ENCODE measurements at places on chromosomes 16 and 17.

- no peak for DNase-seq
These were observed 151.8 kb downstream of the PITPNC1 start for GRCh38 chr17:67528751-67529436.

DNA sequence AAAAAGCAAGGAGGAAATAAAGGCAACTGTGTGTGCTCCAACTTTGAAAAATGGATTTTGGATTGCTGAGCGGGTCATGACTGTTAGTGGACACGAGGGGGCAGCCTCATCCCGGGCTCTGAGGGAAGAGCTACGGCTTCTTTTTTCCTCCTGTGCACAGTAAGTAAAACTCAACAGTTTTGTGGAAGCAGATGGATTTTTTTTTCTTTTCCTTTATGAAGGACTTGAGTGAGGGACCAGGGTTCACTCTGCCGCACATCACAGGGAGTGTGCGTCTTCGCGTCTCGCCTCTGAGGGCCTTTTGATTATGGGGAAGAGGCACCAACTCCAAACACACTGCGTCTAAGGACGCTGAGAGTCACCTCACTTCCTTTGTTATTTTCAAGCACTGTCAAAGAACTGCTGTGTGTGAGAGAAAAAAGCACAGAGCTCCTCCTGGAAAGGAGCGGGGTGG lies 80.3 kb upstream of the GOT2 start:
- DNase-seq: no peak

- DNase-seq: no peak
These were observed 54.4 kb downstream of the CYTH1 start for GRCh38 chr17:78727476-78728229.

DNA sequence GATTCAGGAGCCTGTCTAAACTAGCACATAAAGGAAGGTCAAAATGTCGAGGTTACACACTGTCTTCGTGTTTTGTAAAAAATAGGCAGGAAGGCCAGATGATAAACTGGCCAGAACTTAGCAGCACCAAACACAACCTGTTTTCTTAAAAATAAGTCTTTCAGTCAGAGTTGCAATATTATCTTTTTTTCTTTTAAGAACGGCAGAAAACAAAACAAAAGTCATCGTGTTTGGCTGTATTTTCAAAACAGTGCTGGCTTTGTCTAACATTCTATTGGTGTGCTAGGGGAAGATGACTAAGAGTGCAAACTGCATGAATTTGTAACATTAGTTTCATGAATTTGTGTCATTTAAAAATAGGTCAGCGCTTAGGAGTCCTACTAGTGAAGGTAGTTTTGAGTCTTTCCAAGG lies 5.3 kb downstream of the MAF start:
- no peak for DNase-seq

- DNase-seq: no peak
These were observed 1.8 kb upstream of the C16orf95 start for GRCh38 chr16:87319011-87319410.

GRCh38 chr16:20316715-20317114 lies 10.6 kb downstream of the GP2 start:
- DNase-seq: no peak

- no peak for DNase-seq
These were observed 53.9 kb upstream of the NETO2 start for GRCh38 chr16:47197536-47198179.

DNA sequence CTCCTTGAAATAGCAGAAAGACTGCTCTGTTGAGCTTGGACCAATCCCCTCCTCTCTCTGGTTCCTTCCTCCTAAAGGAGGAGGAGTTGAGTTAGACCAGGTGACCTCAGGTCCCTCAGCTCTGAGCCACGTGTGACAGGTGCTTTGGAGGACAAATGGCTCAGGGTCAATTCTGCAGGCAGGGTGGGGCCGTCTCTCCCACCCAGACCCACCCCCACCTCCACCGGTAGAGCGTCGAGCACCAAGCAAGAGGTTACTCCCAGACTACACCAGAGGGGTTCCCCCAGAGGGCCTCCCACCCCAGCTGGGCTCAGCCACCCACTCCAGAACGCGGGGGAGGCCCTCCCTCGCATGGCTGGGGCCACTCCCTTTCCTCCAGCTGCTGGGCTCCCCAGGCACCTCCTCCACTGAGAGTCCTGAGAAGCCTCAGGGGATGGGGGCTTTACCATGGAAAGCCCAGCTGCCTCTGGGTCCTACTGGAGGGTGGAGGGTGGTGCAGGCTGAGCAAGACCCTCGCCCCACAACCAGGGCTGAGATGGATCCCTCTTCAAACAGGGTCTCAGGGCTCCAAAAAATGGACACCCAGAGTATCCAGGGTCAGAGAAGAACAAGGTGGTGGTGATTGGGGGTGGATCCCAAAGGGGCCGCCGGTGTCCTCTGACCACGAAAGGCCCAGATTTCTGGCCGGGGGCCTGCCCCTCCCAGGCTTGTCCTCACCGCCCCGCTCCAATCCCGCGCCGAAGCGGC lies 7.6 kb downstream of the MYO1C start:
- no peak for DNase-seq

- no peak for DNase-seq
These were observed 3.7 kb upstream of the BANP start for GRCh38 chr16:87947356-87948118.

DNA sequence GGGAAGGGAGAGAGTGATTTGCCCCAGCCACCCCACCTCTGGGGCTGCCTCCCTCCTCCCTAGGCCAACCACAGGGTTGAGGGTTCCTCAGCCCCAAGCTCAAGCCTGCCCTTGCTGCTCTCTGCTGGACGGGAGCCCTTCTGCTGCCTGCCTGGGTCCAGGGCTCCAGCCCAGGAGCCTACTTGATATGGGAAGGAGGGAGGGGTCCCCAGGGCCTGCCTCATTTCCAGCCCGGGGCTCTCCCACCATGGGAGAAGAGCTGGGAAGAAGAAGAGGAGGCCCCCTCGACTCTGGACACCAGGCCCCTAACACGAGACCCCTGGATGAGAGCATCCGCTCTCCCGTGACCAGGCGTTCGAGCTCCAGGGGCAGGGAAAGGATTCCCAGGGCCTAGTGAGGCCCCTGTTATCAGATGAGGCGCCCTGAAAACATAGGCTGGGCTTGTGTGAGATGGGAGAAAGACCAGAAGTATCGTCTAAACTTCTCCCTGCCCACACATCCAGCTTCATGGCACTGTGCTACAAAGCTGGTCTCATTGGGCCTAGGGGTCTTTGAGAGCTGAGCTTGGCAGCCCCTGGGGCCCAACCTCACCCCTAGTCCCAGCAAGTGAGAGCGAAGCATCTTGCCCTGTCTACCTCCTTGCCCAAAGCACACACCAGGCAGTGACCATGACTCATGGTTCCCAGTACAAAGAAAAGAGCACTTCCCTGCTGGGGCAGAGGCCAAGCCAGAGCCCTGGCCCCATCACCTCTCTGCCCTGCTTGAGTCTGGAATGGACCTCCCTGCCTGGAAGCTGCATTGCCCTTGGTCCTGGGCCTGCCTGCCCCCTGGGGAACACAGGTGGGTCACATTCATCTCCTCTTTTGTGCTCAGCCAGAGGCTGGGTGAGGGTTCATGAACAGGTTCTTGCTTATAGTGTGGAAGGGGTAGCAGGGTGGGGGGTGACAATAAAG lies 987 bp downstream of the SLC16A5 start:
- no peak for DNase-seq

DNA sequence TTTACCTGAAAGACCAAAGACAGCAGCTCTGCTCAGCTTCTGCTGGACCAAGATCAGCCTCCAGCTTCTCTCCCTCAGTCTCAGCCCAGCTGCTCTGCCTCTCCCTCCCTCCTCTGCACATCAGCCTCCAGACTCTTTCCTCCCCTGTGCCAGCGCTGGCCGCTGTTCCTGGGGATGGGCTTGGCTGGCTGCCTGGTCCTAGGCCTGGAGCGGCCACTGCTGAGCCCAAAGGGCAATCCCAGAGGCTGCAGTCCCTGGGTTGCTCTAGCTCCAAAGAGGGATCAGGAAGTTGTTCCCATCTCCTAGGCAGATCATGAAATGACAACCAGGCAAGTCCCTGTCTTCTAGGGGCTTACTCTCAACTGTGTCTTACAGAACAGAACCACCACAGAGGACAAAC lies 31.3 kb downstream of the DCUN1D3 start:
- no peak for DNase-seq

- no peak for DNase-seq
These were observed 7.2 kb downstream of the OMG start for GRCh38 chr17:31289790-31290189.

GRCh38 chr16:15686287-15686686 lies 36.2 kb downstream of the NDE1 start:
- DNase-seq: no peak

GRCh38 chr16:3690470-3690928 lies 26.8 kb downstream of the TRAP1 start:
- DNase-seq: peak; percentile 71

DNA sequence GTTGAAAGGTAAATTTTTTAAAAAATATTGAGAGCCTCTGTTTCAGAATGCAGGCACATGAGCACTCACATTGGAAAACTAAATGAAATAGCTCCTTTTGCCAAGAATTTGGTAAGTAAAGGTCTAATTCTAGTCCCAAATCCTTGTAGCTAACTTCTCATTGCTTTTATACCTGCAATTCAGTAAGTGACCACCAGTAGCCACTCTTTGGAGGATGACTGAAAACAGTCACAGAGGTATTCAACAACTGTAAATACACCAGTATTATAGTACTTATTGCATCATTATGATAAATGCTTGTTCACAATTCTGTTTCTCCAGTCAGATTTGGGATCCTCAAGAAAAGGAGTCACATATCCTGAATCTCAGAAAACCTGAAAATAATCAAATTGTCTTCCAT lies 562.4 kb upstream of the CDH11 start:
- DNase-seq: no peak

GRCh38 chr17:8162233-8162996 lies at the start of gene VAMP2:
TSS of gene VAMP2 (minus strand) at chr17:8162948. CDS start at chr17:8162879, 69 bp downstream.
- no peak for DNase-seq

DNA sequence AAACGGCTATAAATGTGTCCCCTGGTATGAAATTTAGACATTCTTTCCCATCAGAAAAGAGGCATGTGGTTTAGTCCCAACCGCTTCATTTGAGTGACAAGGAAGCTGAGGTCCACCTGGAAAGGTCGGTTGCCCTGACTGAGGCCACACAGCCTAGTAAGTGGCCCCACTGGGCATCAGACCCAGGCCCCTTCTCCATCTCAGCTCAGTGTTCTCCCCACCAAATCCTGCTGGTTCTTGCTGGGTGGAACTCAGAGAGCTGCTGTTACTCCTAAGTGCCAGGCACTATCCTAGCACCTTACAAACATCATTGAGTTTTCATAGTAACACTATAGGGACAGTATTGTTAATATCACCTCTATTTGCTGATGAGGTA lies 153.5 kb downstream of the SOCS1 start:
- no peak for DNase-seq

- DNase-seq: no peak
These were observed 28.0 kb downstream of the ARHGAP23 start for GRCh38 chr17:38456031-38456815.

DNA sequence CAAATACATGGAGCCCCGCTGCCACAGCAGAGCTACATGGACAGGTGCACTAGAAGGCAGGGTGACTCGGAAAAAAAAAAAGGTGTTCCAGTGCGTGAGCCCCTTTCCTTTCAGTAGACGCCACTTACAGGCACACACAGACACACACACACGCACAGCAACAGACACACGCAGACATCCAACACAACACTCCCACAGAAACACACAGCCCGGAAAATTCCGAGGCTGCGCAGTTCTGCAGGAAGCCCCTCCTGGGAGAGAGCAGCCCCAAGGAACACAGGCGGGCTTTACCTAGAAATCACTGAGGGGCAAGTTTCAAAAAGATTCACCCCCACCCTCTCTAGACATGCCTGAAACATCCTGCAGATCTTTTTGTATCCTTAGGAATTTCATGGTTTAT lies 136.0 kb upstream of the WSB1 start:
- DNase-seq: no peak
